Stimulated activated CD8-positive, alpha-beta memory T cell treated with anti-CD3 and anti-CD28 coated beads, Interleukin-2, amount 100 ng/mL, for 48 hours (primary cell): ENCODE measurements at places on chromosomes 3 and 15.

- no peak for DNase-seq
Measured at GRCh38 chr15:48888191-48888590, 10.3 kb downstream of the EID1 start.

DNA sequence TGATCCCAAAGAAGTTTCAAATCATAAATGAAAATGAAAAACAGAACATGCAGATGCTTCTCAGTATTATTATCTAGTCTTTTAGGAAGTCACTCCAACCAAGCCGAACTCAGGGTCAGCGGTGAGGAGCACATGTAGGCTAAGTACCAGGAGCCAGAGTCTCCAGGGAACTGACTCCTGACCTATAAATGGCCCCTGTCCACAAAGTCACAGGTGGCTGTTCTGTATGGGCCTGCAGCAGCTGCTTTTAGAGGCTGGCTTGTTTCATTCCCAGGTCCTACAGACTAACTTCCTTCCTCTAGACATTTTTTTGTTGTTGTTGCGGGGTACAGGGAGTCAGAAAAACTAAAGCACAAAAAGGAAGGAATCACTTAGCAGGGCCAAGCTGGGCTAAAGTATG lies 54.6 kb downstream of the DAPK2 start:
- DNase-seq, result no peak

- no peak for DNase-seq
Measured at GRCh38 chr3:193499136-193499770, 55.4 kb downstream of the ATP13A4 start.

DNA sequence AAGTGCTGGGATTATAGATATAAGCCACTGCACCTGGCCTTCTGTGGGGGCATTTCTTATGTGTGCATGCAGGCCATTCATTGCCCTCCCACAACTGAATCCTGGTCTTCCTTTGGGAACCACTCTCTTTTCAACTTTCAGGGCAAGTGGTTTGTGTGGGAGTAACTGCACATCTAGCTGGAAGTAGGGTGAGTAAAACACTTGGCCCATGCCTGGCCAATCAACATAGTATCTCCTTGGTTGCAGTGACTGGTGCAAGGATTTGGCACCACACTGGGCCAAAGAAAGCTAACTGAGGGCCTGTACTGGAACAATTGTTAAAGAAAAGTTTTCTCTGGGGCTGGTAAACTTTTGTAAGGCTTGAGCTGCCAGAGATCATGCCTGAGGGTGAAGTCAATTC lies 189.2 kb upstream of the FEZF2 start:
- DNase-seq, result no peak

DNA sequence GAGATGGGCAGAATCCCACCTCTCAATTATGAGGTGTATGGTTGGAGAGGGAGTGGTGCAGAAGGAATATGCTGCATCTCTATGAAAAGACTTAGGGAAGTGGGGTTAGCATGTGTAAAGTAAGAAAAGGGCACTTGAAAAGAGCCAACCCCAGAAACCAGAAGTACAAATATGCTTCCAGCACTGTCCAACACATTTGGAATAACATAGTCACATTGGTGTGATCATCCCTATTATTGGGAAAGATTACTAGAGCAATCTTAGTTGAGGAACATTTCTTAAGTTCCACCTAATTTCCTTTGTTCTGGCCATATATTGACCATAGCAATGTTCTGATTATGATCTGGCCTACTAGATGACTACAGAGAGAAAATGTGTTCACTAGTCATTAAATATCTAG lies 34.3 kb downstream of the HMG20A start:
- no peak for DNase-seq

DNA sequence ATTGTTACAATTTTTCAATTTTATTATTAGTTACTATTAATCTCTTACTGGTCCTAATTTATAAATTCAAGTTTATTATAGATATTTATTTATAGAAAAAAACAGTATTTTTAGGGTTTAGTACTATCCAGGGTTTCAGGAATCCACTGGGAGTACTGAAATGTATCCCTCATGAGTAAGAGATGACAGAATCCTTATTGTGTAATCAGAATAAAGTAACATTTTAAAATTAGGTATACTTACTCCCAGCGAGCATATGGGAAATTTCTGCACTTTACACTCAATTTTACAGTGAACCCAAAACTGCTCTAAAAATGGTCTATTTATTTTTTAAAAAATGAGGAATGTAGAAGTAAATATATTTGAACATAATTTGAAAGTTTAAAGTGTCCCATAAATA lies 202.7 kb downstream of the CGGBP1 start:
- no peak for DNase-seq

- DNase-seq, result no peak
Measured at GRCh38 chr3:12465836-12466225, 18.4 kb upstream of the TSEN2 start.
